ENCODE measurements at places on chromosomes 16 and 17.
A peak's percentile ranks its signal among the peaks of the same experiment; 100 is the strongest.

GRCh38 chr17:56681561-56682266 lies 88.2 kb downstream of the NOG start:
- DNase-seq: peak; percentile 15

- DNase-seq: no peak
Observed at GRCh38 chr16:83244057-83244456, 563.7 kb upstream of the HSBP1 start.

GRCh38 chr16:30748634-30749445 lies 615 bp downstream of the PHKG2 start:
- DNase-seq: no peak

DNA sequence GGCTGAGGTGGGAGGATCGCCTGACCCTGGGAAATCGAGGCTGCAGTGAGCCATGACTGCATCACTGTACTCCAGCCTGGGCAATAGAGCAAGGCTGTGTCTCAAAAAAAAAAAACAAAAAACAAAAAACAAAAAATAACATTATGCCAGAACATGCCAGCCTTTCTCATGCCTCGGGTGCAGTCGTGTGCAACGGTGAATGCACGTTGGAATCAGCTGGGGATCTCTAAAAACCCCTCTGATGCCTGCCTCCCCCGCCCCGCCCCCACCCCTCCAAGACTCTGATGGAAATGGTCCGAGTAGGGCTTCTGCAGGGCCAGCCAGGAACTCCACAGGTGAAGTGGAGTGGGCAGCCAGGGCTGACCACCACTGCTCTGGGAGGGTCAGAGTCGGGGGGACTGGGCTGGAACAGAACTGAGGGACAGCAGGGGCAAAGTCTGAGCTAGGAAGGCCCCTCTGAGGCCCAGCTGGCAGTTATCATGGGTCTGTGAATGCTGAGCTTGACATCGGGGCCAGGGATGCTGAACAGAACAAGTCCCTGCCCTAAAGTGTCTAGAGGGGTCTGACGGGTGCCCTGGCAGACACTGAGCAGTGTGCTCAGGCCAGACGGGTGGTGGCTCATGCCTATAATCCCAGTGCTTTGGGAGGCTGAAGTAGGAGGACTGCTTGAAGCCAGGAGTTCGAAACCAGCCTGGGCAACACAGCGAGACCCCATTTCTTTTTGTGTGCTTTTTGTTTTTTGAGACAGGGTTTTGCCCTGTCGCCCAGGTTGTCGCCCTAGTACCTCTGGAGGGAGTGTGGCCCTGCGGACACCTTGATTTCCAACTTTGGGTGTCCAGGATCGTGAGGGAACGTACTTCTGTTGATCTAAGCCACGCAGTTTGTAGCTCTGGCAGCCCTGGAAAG lies 193.4 kb upstream of the GSE1 start:
- DNase-seq: no peak

DNA sequence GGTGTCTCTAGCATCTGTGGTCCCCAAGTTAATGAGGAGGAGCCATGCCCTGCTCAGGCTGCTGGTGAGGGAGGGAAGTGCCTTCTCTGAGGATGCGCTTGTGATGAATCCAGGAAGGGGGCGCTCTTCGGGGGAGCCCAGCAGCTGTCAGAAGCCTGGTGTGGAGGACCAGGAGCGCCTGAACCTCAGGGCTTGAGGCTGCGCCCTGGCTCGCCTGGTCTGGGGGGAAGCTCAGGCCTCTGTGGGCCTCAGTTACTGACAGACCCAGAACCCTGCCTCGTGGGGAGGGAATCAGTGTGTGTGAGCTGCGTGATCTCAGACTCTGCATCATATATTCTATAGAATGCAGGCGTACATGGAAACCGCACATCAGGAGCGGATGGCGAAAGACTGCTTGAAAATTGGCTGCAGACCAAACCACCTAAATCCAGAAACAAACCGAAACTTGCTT lies 126.1 kb downstream of the SEC14L1 start:
- no peak for DNase-seq

GRCh38 chr17:5630434-5630833 lies 46.1 kb upstream of the NLRP1 start:
- no peak for DNase-seq

DNA sequence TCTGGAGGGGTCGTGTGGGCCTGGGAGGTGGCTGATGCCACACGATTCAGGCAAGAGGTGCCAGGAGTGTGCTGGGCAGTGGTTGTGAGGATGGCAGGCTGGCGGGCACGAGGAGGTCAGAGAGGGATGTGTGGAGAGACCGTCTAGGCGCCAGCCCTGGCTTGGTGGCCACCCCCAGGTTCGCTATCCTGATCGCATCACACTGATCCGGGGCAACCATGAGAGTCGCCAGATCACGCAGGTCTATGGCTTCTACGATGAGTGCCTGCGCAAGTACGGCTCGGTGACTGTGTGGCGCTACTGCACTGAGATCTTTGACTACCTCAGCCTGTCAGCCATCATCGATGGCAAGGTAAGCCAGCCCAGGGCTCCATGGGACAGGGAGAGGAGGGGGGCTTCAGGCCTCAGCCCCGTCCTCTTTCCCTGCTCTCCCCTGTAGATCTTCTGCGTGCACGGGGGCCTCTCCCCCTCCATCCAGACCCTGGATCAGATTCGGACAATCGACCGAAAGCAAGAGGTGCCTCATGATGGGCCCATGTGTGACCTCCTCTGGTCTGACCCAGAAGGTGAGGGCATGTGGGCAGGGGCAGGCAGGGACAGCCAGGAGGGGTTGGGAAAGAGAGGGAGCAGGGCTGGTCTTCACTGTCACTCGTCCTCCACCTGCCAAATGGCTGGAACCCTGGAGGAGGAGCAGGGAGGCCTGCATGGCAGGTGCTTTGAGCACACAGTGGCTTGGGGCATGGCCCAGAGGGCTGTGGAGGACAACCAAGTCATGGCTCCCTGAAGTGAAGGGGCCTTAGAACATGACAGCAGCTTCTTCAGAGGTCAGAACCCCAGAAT lies 7.6 kb downstream of the PPP4C start:
- no peak for DNase-seq

GRCh38 chr16:11446566-11447119 lies 101.4 kb downstream of the RMI2 start:
- no peak for DNase-seq

GRCh38 chr17:72555052-72555451 lies 434.2 kb downstream of the SOX9 start:
- DNase-seq: no peak

- DNase-seq: no peak
Observed at GRCh38 chr16:72764015-72764654, 283.8 kb downstream of the ZFHX3 start.

DNA sequence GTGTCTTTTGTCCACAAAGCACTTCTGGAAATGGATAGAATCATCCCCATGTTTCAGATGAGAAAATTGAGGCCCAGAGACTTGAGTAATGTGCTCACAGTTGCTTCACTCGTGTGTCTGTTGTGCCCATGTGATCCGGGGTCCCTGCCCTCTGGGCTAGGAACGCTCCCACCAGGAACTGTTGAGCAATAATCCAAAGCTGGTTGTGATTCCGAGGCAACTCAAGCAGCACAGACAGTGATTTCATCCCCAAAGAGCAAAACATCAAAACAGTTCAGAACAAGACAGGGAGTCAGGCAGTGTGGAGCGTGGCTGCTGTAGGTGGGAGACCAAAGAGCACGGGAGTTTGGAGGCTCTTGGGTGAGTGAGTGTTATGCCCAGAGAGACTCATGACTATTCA lies 205.0 kb upstream of the ASIC2 start:
- DNase-seq: no peak

DNA sequence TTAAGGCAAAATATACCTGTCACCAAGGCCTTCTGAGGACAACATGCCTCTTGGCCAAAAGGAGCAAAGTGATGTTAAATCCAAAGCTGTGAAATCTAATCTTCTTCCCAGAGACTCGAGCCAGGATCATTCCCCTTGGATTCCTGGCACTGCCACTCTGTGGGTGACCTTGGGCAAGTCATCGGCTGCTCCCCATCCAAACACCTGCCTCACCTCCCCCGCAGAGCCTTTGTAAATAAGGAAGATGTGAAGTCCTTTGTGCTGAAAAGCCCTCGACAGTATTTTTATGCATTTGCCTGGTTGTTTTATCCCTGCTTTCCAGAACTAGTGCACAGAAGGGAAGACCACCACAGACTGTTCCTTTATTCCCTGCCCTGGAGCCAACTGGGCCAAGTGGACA lies 5.4 kb upstream of the CEP295NL start:
- DNase-seq: no peak

GRCh38 chr16:89191901-89192185 lies 8.5 kb downstream of the SLC22A31 start:
- no peak for DNase-seq

DNA sequence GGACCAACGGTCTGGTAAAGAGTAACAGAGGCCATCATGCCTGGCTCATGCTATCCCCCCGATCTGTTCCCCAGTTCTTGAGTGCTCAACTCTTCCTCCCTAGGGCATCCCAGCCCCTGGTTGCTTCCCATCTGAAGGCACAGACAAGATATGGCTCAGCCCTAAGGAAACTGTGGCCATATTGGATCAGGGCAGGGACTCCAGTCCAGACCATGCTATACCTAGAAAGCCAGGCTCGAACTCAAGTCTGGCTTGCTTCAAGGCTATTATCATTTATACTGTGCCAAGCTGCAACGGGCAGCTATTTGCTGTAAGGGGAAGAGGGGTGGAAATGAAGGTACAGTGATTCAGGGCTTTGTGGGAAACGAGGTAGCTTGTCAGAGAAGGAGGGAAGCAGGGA lies 2.8 kb downstream of the UBTF start:
- no peak for DNase-seq

DNA sequence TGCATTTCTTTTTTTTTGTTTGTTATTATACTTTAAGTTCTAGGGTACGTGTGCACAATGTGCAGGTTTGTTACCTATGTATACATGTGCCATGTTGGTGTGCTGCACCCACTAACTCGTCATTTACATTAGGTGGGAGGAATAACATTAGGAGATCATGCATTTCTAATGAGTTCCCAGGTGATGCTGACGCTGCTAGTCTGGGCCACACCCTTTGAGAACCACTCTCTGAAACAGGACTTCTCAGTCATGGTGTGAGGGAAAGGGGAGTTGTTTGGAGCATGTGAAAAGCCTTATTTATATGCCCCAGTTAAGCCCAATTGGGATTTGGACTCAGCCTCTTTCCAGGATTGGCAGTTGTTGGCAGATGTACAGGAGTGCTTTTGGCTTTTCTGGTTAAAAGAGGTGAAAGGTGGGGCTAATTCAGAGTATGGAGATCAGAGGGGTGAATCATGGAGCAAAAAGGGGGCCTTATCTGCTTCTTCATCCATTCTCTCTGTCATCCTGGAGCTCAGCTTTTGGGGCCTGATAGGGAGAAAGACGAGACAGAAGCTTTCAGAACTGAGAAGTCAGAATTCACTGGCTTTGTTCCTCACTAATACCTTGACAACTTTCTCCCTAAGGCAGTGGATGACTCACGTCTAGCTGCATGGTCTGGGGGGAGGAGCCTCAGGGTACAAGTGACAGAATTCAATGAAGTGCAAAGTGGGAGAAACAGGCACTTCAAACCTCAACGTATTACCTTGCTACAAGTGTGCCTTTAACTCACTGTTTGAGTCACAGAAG lies 180.0 kb upstream of the CACNG3 start:
- DNase-seq: no peak

- peak; percentile 84 for DNase-seq
Observed at GRCh38 chr16:1351582-1352362, at the start of the genes GNPTG and TSR3. TSS of gene GNPTG (plus strand) at chr16:1351931. CDS start at chr16:1351966, 35 bp downstream. TSS of gene TSR3 (minus strand) at chr16:1351878. CDS start at chr16:1351804, 74 bp downstream.

DNA sequence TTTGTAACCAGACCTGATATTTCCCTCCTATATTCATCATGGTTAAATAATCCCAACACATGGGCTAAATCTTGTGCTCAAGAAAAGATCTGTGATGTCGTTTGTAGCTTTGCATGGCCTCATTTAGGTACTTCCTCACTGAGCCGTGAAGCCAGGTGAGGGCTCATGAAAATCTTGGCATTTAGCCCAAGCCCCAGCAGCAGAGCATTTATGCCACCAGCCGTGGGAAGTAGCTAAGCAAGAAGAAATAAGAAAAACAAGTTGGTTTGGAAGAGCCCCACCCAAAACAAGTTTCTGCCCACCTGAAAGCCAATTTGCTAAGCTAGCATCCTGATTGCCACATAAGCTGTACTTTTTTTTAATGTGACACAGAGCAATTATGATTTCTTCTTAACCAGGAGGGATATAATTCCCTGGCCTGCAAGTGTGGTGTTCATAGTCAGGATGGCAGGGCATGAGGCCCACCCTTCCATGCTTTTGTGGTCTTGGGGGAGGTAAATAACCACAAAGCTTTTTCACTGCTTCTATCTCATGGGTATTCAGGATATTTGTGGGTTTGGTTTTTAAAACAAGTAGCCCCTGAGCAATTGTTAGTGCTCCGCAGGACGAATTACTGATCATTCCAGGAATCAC lies 10.5 kb downstream of the TMIGD1 start:
- peak; percentile 44 for DNase-seq

DNA sequence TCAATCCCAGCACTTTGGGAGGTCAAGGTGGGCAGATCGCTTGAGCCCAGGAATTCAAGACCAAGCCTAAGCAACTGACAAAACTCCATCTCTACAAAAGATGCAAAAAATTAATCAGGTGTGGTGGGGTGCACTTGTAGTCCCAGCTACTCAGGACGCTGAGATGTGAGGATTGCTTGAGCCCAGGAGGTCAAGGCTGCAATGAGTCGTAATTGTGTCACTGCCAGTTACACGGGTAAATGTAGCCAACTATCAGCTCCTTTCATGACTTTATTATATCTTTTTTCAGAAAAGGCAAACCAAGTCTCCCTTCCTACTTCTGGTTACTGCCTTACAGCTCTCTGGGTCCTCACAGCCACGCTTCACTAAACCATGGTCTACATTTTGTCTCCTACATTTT lies 4.0 kb downstream of the SDF2 start:
- DNase-seq: no peak

GRCh38 chr16:73043828-73044467 lies 4.0 kb downstream of the ZFHX3 start:
- DNase-seq: no peak

DNA sequence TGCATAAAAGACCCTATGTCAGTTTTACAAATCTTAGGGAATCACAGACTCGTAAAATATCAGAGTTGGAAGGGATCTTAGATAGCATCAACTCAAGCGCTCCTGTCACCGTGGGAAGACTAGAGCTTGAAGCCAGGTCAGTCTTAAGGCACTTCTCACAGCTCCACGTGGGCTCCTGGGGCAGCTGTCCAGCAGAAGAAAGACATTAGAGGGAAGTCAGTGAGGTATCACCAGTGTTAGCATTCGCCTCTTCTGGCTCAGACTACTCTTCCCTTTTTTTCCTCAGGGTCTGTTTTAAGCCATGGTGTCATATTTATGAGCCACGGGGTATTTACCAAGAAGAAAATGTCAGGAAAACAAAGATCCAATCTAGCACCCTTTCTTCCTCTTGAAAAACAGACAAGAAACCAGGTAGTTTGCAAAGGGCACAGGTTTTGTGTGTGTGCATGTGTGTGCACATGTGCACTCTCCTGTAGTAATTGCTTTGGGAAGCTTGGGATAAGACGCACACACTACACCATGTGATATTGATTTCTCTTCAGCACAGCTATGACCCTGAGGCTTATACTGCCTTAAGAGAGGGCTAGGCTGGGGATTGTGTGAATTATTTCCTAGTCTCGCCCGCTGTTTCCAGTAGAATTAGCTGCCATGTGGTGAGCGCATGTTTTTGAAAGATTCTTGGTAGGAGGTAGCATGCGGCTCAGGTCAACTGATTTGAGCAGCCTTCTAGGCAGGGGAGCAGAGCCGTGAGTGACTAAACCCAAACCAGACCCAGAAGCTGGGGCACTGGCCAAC lies 61.0 kb upstream of the ELAC2 start:
- no peak for DNase-seq

GRCh38 chr17:68850749-68851510 lies 104.3 kb downstream of the ABCA8 start:
- no peak for DNase-seq

- no peak for DNase-seq
Observed at GRCh38 chr17:16443511-16444257, 28.3 kb downstream of the TRPV2 start.

GRCh38 chr16:15907863-15908478 lies 19.6 kb upstream of the CEP20 start:
- DNase-seq: no peak

Measured in stimulated activated CD4-positive, alpha-beta T cell treated with anti-CD3 and anti-CD28 coated beads, Interleukin-4, amount 100 ng/mL, for 4 hours (primary cell).